ENCODE measurements at places on chromosomes 1 and 21.
A peak's percentile ranks its signal among the peaks of the same experiment; 100 is the strongest.

GRCh38 chr1:23473037-23473800 is 10.8 kb downstream of the ASAP3 start:
- no peak for DNase-seq

DNA sequence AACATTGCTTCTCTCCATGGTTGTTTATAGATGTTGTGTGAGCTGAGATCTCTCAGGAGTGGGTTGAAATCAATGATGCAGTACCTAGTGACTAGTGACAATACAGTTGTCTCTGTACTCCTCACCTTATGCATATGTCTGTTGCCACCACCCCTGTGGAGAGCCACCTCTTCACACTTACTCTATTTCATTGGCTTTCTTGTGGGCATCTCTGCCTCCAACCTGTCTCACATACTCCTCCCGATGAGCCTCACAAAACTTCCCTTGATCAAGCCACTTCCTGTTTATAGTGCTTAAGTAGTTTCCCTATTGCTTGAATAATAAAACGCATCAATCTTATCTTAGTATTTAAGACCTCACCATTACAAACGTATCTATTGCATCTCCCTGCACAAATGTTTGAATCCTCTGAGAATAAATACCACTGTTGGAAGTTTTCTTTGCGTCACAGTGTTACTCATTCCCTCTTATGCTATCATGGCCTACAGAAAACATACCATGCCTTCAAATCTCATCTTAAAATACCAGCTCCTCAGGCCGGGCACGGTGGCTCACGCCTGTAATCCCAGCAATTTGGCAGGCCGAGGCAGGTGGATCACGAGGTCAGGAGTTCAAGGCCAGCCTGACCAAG is 54.7 kb upstream of the GREM2 start:
- DNase-seq: no peak

- no peak for DNase-seq
These were observed 212.5 kb upstream of the MAP1LC3C start for GRCh38 chr1:242211254-242212022.

- no peak for DNase-seq
These were observed 114.7 kb downstream of the PCNX2 start for GRCh38 chr1:233180641-233181364.

GRCh38 chr21:29449306-29449950 is 150.7 kb downstream of the BACH1 start:
- DNase-seq: no peak

DNA sequence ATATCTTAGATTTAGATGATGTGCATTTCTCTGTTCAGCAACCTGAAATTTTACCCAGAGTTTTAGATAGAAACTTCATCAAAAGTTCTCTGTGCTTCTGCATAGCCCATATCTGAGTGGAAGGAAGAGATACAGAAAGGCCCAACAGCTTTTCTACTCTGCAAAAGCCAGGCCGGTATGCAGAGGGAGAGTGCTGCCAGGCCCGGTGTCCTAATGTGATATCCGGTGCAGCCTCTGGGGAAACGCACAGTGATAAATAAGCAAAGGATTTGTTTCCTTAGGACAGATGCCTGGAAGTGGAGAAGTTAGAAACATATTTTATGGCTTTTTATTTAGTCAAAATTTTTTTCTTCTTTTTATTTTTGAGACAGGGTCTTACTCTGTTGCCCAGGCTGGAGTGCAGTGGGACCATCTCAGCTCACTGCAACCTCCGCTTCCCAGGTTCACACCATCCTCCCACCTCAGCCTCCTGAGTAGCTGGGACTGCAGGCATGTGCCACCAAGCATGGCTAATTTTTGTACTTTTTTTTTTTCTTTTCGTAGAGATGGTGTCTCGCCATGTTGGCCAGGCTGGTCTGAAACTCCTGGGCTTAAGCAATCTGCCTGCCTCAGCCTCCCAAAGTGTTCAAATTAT is 145.8 kb downstream of the PATJ start:
- DNase-seq: no peak

DNA sequence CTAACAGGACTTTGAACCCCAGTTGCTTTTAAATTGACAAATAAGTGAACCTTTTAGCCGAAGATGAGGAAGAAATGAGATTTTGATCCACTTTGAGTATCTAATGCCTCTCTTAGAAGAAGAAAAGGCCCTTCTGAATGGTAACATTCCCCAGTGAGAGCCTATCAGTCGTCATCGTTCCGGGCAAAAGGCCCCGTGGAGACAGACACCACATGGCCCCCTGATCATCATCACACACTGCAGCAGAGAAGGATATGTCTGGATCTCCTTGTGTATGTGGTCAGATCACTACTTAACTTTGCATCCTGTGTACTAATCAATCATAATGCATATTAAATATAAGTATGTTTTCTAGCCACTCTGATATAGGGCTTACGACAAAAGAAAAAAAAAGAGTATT is 87.3 kb upstream of the SMYD2 start:
- no peak for DNase-seq

DNA sequence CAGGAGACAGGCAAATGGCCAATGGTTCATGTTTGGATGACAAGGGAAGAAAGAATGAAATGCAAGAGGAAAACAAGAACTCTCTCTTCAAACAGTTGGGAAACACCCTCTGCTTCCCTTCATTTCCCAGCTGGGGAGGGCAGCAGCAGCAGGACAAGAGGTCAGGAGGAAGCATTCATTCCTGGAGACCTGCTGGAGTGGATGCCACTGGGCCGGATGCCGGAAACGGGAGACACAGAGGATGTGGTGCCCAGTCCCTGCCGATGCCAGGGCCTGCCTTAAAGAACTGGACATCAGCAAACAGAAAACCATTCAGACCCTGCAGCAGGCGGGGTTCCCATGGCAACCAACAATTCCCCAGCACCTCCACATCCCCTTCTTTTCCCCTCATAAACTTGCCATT is 102.3 kb upstream of the ZNF648 start:
- no peak for DNase-seq

DNA sequence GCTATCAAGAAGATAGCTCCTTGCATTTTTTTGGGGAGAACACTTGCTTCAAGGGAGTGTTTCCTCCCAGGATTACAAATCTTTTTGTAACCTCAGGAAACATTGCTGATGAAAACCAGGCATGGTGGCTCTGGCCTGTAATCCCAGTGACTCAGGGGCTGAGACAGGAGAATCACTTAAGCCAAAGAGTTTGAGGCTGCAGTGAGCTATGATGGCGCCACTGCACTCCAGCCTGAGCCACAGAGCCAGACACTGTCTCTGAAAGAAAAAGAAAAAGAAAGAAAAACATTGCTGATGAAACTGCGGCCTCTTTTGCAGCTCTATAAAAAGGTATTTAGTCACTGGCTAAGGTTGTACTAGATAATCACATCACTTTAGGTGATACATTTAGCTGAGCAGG is 7.3 kb downstream of the RNU1-2 start:
- DNase-seq: peak; percentile 55

DNA sequence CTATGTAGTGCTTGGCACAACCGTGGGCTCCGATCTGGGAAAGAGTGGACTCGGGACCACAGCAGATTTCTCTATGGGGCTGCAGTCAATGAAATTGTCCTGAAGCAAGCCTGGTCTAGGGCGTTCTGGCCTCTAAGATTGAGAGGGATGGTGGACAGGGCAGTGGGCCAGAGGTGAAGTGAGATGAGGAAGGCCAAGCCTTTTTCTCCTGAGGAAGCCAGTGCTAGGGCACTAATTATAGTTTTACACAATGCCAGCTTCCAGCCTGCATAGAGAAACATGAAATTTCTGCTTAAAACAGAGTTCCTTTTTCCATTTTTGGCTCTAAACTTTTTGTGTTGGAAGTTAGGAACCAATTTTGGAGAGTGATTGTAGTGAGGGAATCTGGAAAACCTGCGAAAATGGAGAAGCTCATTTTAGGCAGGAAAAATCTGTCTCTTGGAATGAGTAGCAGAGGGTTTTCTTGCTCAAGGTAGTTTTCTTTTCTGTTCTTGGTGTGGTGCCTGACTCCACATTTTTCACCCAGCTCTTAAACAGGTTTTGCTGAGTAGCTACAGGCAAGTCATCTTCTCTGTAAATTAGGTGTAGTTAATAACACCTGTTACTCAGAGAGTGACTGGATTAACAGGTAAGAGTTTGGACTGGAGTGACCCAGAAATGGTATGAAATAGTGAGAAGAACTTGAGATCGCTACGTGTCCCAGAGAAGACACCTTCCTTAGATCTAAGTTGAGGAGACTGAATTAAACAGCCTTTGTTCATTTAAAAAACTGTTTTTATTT is 22.1 kb downstream of the UCK2 start:
- DNase-seq: no peak

DNA sequence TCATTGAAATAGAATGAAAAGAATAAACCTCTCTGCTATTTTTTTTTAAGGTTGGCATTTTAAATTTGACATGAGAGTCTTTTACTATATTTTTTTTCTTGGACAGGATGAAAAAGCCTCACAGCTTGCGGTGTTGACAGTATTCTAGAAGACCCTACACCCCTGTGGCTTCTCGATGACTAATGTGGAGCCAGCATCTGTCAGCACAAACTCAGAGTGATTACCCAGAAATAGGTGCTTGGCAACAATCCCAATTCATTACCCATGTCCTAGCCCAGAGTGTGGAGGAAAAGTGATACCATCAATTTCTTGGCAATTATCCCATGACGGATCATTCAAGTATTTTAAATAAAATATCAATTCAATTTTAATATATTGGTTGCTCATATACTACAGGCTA is 186.8 kb upstream of the MAP1LC3C start:
- DNase-seq: no peak

DNA sequence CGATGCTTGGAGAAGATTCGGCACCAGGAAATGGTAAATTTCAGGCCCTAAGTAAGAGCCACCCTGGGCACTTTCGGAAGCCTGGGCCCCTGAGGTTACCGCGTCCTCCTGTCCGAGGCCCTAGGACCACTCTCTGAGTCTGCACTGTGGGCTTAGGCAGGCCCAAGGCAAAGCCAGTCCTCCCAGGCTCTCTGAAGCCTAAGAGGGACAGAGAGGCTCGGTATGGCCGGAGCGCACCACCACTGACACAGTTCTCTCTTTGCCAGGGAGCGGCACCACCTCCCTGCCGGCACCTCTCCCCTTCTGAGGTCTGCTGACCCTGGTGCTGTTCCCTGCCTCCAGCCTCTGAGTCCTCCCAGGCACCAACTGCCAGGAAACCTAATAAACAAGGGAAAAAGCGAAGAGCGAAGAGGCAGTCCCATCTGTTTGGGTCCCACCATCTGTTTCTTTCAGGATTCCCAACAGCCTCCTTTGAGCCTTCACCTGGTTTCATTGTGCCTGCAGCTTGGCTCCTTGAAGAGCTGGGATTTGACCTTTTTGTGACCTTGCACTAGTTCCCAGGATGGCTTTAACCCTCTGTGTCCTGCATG is 57.7 kb downstream of the VWA5B1 start:
- no peak for DNase-seq

- no peak for DNase-seq
These were observed 11.3 kb downstream of the BTG2 start for GRCh38 chr1:203316626-203317093.

GRCh38 chr1:64917328-64917861 is 49.0 kb downstream of the JAK1 start:
- DNase-seq: peak; percentile 99

DNA sequence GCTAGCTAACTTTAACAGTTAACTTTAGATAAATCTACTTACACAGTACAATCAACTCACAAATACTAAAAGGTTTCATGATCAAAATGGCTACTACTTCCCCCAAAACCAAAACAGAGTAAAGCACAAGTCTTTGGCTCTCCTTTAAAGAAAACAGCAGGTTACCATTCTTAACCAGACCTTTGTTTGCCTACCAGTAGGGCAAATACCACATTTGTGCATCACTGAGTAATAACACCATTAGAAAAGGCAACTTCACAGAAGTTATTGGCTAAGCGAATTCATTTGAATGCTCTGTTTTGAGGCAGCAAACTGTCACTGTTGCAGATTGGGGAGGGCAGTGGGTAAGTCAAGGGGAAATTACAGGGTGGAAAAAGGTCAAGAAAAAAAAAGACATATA is 17.3 kb upstream of the SERPINC1 start:
- DNase-seq: no peak

GRCh38 chr1:21022279-21023040 is 154.2 kb downstream of the EIF4G3 start:
- DNase-seq: peak; percentile 95

- no peak for DNase-seq
These were observed 257.4 kb downstream of the PDE4B start for GRCh38 chr1:66050123-66050522.

- peak; percentile 46 for DNase-seq
These were observed 26.4 kb upstream of the IGSF3 start for GRCh38 chr1:116693759-116694480.

DNA sequence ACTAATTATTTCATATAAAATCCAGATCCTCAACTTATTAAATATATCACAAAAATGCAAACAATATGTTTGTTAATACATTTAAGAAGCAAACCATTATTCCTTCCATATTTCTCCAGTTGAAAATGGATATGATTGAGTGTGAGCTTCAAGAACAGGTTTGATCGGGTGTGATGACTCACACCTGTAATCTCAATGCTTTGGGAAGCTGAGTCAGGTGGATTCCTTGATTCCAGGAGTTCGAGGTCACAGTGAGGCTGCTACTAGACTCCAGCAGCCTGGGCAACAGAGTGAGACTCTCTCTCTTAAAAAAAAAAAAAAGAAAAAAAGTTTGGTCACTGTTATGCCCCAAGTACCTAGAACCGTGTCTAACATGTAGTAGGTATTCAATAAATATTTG is 42.9 kb upstream of the RRP15 start:
- no peak for DNase-seq

- DNase-seq: peak; percentile 83
These were observed 82.1 kb downstream of the TTC3 start for GRCh38 chr21:37155186-37155585.

DNA sequence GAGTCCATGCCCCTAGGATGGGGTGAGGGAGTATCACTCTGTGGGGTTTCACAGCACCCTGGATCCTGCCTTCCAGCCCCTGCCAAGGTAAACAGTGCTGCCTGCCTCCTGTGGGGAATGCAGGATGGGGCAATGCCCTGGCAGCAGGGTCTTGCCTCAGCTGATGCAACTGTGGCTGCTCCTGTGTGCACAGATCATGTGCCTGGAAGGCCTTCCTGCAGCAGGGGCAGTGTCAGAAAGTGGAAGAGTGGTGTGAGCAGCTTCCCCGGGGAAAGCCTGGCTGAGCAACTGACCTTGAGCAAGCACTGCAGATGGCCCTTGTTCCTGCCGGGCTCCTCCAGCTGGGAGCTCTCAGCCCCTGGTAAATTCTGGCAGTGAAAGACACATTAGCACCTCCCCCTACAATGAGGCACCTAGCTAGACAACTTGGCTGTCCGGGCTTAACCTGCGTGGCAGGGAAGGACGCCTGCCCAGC is 9.9 kb downstream of the TOR3A start:
- DNase-seq: peak; percentile 49

GRCh38 chr1:159005676-159006075 is 4.0 kb upstream of the IFI16 start:
- no peak for DNase-seq

DNA sequence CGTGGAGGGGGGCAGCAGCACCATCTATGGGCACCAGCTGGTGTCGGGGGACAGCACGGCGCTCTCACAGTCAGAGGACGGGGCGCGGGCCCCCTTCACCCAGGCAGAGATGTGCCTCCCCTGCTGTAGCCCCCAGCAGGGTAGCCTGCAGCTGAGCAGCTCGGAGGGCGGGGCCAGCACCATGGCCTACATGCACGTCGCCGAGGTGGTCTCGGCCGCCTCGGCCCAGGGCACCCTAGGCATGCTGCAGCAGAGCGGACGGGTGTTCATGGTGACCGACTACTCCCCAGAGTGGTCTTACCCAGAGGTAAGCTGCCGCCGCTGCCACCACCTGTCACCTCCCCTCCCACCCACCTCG is 106.2 kb upstream of the VAMP3 start:
- DNase-seq: no peak
